ENCODE measurements at places on chromosomes 2 and 18. TPM values are rescaled to one million over a fixed set of nuclear protein-coding genes. Genes with fewer than 3 reads are reported as not detected.

The MATN3 gene
- 0.95 TPM for total RNA-seq

DNA sequence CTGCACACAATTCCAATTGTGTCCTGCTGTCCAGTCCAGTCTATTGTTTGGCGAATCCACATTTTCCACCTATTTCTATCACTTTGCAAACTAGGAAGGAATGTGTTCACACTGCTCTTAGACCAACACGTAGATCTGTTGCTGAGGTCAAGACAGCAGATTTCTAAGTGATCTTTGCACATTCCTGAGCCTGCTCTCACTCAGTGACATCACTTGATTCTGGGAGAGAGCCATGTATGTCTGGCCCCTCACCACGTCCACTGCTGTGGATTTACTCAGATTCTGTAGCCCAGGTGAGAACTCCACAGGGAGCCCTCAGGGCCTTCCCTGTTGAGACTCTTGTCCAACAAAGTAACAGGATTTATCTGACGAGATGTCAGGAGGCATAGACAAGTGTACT lies 317.2 kb downstream of the TSN start:
- no peak for DNase-seq

DNA sequence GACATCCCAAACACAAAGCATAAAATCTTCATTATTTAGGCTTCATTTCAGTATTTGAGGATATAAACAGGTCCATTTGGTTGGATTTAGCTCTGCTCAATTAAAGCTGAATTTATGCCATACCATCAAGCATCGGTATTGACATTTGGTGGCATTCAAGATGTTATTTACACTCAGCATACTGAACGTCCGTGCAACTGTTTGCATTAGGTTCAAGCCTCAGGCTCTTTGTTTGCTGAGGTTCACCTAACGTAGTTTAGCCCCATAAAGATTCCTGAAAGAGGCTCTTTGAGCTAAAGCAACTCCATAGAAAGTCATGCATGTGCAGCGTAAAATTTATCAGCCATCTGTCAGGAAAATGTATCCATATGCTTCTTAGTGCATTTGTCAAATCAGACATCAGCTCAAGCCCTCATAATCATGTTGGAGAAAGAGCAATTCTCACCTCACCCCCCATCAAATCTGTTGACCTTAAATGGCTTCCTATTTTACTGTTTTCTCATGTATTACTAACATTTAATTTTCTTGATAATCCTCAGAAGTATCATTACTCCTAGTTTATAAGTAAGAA lies 366.9 kb downstream of the EPHA4 start:
- DNase-seq = no peak

GRCh38 chr18:62842898-62843297 lies 127.6 kb downstream of the PHLPP1 start:
- DNase-seq = no peak

GRCh38 chr2:61530749-61531148 lies 7.4 kb downstream of the XPO1 start:
- no peak for DNase-seq

DNA sequence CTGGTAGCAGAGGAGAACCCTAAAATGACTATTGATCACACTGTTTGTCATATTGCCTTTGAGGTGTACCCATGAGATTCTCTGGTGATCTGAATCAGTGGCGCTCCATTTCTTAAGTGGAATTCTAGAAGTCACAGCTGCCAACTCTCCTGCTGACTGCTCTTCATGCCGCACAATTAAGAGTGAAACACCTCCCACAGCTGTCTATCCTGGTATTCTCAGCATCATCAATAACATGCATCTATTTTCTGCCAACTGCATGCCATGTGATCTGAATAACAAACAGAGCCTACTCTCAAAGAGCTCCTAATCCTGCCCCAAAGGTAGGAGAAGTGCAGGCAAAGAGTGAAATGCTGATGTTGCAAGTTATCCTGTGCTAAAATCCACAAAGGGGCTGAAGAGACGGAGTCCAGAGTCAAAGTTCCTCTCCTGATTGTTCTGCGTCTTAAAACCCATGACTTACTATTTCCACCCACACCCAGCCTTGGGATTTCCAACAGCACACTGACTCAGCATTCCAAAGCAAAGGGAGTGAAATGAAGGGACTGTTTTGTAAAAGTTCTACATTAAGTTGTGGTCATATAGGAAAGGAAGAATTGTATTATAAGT lies 13.7 kb upstream of the DAPL1 start:
- no peak for DNase-seq

The NETO1 gene
- not detected for total RNA-seq

DNA sequence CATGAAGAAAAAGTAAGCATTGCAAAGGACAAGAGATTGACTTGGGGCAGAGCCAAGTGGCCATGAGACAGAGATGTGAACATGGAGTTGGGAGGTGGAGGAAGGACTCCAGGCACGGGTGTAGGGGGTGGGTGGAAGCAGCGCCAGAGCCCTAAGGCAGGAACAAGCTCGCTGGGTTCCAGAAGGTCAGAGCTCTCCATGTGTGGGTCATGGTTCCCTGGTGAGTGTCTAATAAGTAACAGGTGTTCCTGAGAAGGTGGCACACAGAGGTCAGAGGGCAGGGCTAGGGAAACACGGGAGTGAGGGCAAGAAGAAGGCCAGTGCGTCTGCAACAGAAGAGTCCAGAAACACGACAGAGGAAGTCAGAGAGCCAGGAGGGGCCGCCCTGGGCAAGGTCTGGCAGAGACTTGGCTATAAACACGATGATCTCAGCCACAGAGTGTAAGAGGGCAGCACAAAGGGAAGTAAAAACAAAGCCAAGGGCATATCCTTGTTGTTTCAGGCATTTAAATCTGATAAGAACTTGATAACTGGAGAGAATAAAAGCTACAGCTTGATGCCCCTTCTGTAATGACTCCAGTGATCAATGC lies 260.8 kb downstream of the TGIF1 start:
- DNase-seq = peak; percentile 92

The CD207 gene
- not detected for total RNA-seq

DNA sequence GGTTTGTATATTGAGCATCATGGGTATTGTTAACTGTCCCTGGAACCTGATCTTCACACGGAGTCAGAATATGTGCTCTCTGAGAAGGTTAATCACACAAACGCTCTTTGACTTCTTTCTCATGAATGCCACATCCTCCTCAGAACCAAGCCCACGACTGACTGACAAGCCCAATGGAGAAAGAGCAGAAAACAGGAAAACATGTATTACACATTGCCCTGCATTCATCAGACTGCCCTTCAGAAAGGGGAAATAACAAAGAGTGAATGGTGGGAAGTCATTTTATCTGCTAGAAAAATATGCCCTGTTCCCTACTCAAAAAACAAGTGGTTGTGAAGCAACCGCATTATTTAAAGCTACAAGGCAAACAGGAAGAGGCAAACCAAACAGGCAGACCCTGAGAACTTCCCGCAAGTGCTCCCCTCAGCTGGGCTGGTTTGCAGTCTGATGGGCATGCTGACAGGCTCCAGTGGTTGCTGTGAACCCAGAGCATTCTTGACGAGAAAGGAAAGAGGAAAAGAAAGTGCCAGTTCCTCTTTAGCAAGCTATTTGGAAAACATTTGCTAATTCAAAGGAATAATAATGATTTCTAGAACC lies 172.9 kb upstream of the SETBP1 start:
- DNase-seq = peak; percentile 98

The OSR1 gene
- not detected for total RNA-seq

The SUCLG1 gene
- total RNA-seq = 77.7 TPM

The TMEM178A gene
- 0.28 TPM for total RNA-seq

DNA sequence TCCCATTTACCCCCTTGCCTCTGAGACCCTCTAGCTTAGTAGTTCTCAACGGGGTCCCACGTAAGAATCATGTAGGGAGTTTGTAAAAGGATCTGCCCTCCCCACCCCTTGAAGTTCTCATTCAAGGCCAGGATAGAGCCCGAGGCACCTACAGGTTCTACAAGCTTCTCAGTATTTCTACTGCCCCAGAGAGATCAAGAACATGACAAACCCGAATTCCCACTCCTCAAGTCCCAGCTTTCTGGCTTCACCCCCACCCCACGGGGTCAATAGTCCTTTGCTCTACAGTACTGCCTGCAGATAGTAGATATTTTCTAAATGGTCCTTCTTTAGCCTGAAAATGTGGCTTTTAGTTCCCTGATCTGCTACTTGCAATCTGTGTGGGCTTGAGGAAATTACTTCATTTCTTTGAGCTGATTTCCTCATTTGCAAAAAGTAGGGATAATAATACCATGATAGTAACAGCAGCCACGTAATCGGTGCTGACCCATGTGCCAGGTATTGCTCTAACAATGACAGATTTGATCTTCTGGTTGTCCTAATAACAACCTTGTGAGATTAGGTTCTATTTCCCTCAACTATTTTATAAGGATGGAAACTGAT lies 7.1 kb downstream of the CIB4 start:
- no peak for DNase-seq

DNA sequence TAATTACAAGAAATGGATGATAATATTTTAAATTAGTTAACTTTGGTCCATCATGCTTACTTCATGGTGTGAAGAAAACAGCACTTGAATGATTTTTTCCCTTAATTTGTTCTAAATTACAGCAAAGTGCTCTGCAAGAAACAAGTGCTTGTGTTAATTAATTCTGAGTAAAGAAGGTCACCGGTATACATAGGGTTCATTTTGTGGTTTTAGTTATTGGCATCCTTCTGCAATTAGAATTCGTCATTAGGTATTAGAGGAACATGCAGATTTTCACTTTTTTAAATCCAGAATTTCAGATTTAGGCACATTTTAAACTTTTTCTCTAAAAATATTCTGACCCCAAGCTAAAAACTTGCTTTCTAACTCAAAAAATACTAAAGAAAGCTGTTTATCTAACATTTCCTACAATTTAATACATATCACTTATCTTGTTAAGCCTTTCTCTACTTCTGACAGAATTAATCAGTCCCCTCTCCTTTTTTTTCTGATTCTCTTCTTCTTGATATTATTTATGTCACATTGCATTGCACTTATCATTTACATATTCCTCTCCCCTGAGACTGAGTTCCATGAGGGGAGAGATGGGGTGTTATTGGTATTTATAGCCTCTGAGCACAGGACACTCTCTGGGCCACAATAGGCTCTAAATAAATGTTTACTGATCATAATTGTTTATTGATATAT lies 129.2 kb downstream of the PLA2R1 start:
- no peak for DNase-seq

DNA sequence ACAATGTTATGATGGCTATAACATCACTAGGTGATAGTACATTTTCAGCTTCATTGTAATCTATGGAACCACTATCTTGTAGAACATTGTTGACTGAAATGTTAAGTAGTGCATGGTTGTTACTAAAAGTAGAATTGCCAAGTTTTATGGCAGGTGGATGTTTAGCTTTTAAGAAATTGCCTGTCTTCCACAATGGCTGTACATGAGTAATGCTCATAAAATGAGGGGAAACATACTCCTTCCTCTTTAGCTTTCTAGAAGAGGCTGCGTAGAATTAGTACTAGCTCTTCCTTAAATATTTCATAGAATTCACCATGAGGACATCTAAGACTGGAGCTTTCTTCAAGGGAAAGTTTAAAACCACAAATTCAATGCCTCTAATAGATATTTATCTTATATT lies 161.0 kb downstream of the TPGS2 start:
- no peak for DNase-seq

DNA sequence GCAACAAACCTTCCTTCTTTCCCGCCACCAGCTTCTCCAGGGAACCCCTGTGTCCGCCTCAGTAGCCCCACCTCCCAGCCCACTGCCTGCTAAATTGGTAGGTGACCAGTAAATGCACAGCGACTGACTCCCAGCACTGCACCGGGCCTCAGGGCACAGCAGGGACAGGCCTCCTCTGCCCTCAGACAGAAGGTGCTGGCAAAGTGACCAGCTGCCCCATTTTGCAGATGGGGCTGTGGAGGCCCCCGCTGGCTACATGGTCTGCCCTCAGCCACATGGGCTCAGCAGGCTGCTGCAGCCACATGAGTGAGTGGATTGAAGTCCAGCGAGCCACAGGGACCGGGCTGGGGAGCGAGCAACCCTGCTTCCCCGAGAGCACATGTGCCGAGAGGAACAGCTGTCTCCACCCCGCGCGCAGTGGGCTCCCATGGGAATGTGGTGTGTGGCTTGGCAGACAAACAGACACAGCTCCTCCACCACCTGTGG lies 7.8 kb upstream of the NPPC start:
- no peak for DNase-seq

DNA sequence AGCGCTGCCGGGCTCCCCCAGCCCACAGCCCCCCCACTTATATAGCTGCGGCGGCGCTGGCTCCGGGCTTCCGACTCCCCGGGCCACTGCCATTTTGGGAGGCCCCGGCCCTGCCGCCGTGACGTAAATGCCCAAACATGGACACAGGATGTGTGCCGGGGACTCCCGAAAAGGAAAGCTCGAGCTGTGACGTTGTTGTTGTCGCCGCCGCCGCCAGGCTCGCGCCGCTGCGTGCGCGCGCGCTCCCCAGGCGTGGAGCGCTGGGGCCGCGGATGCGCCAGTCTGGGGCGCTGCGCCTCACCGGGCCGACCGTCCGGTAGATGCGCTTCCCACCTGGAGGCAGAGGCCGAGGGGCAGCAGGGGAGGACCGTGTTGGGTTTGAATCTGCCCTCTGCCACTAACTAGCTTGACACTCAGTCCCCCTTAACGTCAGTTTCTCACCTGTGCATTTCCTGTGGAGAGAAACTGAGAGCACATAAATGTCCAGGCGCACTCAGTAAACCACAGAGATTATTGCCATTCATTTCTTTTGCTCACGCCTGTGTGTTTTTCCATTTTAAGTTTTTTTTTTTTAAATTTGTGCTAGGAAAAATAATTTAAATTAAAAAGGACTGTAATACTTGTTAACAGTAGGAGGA lies at the start of gene EGR4:
Gene EGR4 (minus strand): TSS at position 15 of the 638 bp plus-strand sequence. CDS start 231 bp downstream, outside the sequence.
- no peak for DNase-seq

The PSMD14 gene
- total RNA-seq = 144 TPM

The ASNSD1 gene
- total RNA-seq = 71.1 TPM

The OXER1 gene
- total RNA-seq = not detected

DNA sequence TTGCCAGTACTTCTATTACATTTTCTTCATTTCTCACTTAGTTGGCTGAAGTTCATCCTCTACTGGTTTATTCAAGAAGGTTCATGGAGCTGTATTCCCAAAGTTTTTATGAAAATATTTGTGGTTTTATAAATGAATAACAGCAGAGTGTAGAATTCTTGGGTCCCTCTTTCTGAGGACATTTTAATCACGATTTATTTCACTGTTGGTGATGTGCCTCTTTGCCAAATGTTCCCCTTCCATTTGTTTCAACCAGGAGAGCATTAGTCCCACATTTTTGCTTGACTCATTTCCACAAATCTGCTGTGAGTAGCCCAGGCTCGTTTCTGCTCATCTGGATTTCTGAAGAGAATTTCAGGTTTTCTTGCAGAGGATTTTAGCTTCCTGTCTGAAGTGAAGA lies 20.8 kb downstream of the COPS7B start:
- no peak for DNase-seq

DNA sequence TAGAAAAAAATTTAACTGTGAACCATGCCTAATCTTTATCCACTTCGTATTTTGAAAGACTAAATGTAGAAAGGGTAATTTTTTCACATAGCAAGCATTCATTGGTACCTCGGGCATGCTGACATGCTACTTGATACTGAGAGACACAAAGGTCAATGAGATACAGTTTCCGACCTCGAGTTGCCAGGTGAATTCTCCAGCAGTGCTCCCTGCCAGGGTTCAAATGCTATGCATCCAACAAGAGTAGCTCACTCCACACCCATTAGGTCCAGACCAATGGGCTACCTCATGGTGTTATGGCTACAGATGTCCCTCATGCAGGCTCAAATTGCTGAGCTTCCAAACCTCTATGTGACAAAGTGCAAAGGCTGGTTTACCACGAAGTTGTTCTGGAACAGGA lies 305.8 kb downstream of the PIEZO2 start:
- DNase-seq = no peak

The PRLH gene
- total RNA-seq = not detected

GRCh38 chr2:161369311-161369710 lies 46.8 kb upstream of the TBR1 start:
- DNase-seq = no peak
